NCI-H2107 (cell line): ENCODE measurements at places on chromosomes 6 and 20.

DNA sequence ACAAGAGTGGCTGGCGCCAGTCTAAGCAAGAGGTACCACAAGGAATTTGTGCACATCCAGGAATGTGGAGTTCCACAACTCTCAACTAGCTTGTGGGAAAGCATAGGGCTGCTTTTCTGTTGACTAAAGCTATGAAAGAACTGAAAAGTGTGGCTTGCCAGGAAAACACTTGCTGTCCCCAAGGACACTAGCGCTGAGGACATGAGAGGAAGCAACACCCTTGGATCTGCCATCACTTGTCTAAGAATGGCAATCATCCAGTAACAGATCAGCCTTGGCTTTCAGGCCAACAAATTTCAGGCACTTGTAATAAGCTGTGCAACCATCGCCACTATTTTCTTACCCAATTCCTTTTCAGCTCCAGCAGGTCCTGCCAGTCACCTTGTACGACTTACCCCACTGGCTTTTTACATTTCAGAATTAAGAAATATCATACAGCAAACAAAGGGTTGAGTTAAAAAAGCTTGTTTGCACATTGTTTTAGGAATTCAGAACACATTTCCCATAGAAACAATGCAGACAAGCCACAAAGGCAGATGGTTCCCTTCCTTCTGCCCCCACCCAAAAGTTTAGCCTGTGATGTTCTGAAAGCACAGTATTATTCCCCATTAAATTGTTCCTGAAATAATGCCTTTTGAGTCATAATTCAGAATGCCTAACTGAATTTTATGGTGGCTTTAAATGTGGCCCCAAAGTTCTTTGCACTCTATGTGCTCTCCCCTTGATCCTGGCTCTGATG, 57.9 kb upstream of the SSTR4 start:
- no peak for DNase-seq

DNA sequence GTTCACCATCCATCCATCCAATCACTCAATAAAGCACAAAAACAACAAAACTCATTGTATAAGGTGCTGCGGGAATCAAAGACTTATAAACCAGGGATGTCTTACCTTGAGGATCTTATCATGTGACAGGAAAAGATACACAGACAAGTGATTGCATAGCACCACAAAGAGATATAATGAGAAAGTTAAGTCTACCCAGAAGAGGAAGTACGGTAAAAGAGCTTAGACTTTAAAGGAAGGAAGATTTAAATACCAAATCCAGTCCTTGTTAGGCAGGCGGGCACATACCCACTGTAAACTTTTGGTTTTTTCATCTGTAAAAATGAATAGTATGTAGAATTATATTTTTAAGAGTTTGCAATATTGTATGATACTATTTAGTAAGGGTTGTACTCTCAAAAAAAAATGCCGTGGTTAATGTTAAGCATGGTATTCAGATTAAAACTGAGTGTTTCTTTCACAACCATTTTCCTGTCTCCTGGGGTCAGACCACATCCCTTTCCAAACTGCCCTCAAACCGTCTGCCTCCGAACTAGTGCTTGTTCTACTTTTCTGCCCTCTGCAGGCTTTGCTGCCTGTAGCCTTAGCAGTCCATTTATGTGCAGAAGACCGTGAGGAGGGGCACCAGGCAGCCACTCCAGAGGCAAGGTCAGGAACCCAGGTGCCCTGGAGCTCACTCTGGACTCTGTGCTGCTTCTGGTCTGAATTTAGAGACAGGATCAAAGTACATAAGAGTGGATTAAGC, 179.5 kb upstream of the SYNDIG1 start:
- DNase-seq, result no peak

DNA sequence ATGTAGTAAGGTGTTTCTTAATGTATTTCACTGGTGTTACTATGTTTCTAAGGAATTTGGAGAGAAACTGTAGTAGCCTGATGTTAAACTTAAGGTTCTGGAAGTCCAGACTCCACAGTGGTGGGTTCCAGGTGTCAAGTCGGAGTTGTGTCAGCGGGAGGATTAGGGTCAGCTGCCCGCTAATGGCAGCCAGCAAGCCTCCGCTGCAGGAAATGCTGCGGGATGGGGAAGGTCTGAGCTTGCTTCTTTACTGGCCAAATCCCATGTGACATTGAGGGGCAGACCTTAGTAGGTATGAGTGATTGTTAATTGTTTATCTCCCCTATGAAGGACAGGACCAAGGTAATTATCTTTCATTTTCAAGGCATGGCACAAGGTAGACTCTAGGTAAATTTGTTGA, 3.7 kb upstream of the ARID1B start:
- no peak for DNase-seq

- DNase-seq, result no peak
Measured at GRCh38 chr6:39256294-39256940, 27.1 kb upstream of the KCNK5 start.

DNA sequence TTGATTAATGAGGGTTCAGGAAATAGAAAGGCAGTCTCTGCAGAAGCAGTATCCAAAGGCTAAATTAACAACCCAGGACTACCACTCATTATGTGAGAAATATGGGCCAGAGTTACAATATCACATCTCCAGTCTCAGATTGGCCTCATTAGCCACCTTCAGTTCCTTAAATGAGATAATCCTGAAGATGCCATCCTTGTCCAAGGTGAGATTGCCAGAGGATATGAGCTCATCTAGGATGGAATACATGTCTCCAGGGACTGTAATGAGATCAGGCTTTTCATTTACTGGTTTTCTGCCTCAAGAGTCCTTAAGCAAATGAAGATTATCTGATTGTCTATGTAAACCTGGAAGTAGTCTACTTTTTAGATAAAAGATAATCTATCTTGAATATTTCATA, 196.3 kb downstream of the FUT9 start:
- DNase-seq, result no peak

DNA sequence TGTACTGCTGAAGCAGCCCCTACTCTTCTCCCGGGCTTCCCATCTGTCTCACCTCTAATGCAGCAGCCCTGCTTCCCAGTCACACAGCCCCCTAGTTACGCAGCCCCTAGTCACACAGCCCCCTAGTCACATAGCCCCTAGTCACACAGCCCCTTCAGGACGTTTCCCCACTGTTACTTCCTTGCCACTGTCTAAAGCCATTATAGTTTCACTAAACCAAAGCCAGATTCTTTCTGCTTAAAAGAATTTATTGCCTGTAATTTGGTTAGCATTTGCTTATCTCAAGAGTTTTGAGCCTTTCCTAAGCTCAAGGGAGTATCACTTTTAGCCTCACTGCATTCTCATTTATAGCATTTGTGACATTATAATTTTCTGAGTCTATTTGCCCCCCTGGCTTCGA, 127.9 kb downstream of the LMBRD1 start:
- DNase-seq, result no peak

- no peak for DNase-seq
Measured at GRCh38 chr20:6178537-6178936, 55.7 kb upstream of the FERMT1 start.

DNA sequence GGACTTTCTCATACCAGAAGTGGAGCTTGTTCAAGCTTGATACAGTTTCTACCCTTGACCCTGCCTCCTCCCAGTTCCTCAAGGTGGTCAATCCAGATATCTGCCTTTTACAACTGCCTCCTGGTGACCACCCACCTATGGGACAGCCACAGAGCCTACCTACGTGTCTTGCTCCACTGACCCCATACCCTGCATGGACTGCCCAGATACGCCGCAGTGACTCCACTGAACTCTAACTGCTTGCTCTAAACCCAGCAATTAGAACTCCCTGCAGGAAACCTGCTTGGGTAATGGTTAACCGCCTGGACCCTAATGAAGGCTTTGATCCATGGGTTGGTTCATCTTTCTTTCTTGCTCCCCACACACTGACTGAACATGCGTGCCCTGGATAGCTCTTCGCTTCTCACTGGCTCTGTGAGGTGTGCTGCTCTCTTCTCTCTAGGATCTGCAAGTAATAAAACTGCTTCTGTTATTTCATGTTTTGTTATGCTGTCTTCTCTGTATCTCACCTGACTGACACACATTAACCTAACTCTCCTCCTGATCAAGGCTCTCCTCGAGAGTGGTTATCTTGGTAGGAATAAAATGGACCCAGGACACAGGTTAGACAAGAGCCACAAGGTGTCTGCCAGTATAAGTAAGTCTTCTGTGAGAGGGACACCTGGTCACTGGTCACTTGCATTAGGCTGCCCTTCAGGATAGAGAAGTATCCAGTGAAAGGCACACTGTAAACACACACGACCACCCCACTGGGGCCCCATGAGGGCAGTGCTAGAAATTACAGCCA, 79.2 kb downstream of the CHD6 start:
- DNase-seq, result no peak

GRCh38 chr6:63816982-63817436, 181.4 kb downstream of the PHF3 start:
- DNase-seq, result no peak

- DNase-seq, result no peak
Measured at GRCh38 chr20:30910937-30911725, 346.3 kb upstream of the DEFB115 start.

GRCh38 chr6:139863346-139863745, 488.9 kb upstream of the CITED2 start:
- no peak for DNase-seq

GRCh38 chr20:6426287-6426891, 303.6 kb upstream of the FERMT1 start:
- DNase-seq, result no peak

GRCh38 chr20:25197183-25197869, 1.8 kb downstream of the ENTPD6 start:
- DNase-seq, result no peak

GRCh38 chr6:144087789-144088426, 7.5 kb downstream of the SF3B5 start:
- DNase-seq, result no peak

- no peak for DNase-seq
Measured at GRCh38 chr20:61387954-61388348, 135.9 kb downstream of the CDH4 start.

GRCh38 chr6:150478656-150479545, 110.1 kb downstream of the IYD start:
- DNase-seq, result no peak

GRCh38 chr20:17902531-17903083, 66.0 kb downstream of the SNX5 start:
- DNase-seq, result no peak

GRCh38 chr6:14622085-14622484, 504.5 kb downstream of the CD83 start:
- DNase-seq, result no peak

GRCh38 chr20:6612606-6612923, 154.9 kb upstream of the BMP2 start:
- no peak for DNase-seq

- no peak for DNase-seq
Measured at GRCh38 chr20:25035921-25036320, 22.0 kb downstream of the ACSS1 start.

DNA sequence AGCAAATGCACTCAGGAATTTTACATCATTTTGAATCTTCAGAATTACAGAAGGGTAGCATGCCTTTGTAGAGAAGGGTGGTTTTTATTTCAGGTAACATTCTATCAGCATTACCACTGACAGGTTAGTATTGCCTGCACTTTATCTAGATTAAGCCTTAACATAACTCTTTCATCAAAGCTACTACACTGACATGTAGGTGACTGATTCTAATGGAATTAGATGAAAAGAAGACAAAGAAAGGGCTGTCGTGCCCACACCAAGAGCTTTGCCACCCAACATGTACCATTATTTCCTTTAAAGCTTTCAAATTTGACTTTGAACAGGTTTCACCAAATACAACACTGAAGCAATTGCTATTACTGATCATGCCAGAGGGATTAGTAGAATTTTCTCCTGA, 551.9 kb downstream of the EYS start:
- no peak for DNase-seq

- DNase-seq, result no peak
Measured at GRCh38 chr6:136987526-136987925, 57.2 kb downstream of the IL20RA start.

DNA sequence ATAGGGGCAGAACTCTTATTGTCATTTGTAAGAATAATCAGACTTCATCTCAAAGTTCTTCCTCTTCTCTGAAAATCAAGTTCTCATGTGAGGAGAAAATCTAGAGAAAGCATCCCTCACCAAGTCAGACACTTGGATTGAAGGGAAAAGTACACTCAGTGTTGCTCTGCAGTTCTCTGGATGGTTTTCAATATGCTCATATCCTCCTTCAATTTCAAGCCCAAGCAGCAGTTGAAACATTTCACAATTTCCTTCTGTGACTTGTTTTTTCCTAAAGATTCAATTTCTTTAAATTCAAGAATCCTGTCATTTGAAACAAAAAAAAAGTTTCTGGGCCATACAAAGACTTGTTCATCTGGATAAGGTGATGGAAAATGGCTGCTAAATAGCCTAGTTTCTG, 140.2 kb upstream of the AHI1 start:
- DNase-seq, result no peak

DNA sequence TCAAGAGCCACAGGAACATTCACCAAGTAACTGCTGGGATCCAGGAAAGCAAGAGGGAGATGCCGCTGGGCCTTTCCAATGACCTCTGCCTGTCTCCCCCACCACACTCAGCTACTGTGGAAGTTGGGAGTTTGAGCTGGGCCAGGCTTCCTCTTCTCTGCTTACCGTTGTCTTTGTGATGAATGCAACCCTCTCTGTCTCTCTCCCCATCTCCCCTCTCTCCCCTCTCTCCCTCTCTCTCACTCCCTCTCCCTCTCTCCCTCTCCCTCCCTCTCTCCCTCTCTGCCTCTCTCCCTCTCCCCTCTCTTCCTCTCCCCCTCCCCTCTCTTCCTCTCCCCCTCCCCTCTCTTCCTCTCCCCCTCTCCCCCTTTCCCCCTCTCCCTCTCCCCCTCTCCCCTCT, 54.8 kb downstream of the EDN3 start:
- DNase-seq, result no peak

DNA sequence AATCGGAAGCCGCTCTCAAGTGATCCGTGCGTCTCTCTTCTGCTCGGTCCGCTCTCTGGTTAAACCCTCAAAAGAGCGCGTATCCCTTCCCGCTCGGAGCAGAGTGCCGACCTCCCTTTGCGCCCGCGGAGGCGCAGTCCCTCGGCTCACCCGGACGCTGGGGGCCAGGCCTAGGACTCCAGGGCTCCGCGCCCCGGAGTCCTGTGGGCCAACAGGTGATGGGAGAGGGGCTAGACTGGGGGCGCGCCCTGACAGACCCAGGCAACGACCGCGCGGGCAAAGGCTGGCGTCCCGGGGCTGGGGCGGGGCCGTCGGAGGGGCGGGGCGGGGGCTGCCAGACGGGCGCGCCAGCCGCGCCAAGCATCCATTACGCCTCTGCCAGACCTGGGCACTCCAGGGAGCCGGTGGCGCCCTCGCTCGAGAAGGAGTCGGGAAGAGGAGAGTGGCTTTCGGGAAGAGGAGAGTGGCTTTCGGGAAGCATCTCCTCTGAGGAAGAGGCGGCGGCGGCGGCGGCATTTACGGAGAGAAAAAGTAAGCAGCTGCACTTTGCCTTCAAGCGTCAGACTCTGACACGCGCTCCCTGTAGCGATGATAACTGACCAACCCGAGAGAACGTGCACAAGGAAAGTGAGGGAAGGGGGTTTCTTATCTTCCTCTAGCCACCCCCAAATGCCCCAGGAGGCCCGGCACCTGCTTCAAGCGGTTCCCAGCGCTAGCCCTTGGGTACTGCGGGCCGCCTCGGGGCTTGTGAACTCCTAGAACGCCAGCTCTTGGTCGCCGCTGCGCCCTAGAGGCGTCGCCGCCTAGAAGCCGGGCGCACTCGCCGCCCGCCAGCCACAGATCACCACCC, 2.6 kb downstream of the EPHA7 start:
- DNase-seq, result peak; percentile 18
